ENCODE measurements at places on chromosomes 11 and 22.

- DNase-seq: peak; percentile 69
Measured at GRCh38 chr11:116499396-116500003, 273.3 kb downstream of the BUD13 start.

GRCh38 chr22:40486962-40487602, 116.7 kb downstream of the SGSM3 start:
- DNase-seq: no peak

- DNase-seq: no peak
Measured at GRCh38 chr11:117700551-117700950, 96.5 kb downstream of the DSCAML1 start.

GRCh38 chr22:33325232-33326004, 267.2 kb upstream of the SYN3 start:
- DNase-seq: no peak

- peak; percentile 67 for DNase-seq
Measured at GRCh38 chr11:121595717-121596161, 143.0 kb upstream of the SORL1-AS1 start.

DNA sequence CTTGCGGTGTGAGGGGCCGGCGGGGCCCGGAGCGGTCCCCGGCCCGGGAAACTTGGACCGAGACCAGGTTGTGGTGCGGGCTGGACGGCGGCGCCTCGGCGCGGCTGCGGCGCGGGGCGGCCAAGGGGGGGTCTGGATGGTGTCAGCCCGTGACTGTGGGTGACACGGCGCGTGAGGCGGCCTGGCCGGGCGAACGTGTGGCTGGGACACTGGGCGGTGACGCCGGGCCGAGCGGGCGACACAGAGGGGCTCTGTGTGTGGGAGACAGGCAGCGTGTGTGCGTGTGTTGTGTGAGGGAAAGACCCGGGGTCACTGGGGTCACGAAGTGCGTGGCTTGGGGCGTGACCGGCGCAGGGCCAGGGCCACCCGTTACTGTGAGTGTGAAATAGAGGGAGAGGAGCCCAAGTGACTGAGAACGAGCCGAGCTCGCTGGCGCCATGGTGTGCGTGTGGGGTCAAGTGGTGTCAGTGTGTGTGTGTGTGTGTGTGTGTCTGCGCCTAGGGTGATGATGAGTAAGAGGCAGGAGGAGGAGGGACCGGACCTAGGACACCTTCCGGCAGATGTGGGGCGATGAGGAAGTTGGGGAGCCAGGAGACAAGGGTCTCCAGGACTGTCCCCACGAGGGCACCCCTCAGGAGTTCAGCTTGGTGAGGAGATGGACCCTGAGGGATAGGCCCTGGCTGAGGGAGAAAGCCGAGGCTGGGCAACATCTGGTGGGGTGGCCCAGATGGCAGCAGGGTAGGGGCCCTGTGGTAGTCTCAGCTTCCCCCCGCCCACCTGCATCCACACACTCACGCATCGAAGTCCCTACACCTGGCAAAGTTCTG, 817 bp downstream of the RELT start:
- DNase-seq: peak; percentile 54

DNA sequence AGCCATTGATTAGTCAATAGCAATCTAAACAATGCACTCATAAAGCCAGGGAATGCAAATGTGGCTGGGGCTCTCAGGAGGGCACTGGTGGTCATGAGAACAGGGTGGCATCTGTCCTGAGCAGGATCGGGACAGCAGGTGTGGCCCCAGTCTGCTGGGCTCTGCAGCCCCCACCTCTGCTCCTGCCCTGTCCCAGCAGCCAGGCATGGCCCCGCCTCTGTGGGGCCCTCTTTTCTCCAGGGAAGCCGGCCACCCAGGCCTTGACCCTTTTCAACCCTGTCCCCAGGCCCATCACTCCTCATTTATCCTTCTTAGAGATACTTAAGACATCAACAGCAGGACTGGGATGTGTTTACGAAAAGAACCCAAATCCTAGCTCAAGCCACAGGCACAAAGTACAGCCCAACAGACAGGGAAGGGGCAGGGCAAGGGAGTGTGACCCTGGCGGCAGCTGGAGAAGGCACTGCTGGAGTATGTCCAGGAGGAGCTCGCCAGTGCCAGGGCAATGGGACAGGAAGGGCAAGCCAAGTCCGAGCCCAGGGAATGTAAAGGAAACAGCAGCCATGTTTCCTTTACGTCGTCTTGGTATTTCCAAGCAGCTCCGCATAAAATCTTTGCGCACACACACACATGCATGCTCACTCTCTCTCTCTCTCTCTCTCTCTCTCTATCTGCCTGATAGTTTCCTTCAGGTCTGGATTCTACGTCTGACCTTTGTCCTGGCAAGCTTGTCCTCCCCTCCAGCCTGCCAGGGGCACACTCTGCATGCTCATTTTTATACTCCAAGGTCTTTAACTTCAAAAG, 59.9 kb downstream of the DGCR2 start:
- DNase-seq: no peak

- no peak for DNase-seq
Measured at GRCh38 chr11:108703916-108704315, 39.0 kb downstream of the DDX10 start.

- DNase-seq: no peak
Measured at GRCh38 chr11:46271875-46272815, 5.3 kb upstream of the CREB3L1 start.

- no peak for DNase-seq
Measured at GRCh38 chr11:9250139-9250582, 15.0 kb downstream of the DENND5A start.

DNA sequence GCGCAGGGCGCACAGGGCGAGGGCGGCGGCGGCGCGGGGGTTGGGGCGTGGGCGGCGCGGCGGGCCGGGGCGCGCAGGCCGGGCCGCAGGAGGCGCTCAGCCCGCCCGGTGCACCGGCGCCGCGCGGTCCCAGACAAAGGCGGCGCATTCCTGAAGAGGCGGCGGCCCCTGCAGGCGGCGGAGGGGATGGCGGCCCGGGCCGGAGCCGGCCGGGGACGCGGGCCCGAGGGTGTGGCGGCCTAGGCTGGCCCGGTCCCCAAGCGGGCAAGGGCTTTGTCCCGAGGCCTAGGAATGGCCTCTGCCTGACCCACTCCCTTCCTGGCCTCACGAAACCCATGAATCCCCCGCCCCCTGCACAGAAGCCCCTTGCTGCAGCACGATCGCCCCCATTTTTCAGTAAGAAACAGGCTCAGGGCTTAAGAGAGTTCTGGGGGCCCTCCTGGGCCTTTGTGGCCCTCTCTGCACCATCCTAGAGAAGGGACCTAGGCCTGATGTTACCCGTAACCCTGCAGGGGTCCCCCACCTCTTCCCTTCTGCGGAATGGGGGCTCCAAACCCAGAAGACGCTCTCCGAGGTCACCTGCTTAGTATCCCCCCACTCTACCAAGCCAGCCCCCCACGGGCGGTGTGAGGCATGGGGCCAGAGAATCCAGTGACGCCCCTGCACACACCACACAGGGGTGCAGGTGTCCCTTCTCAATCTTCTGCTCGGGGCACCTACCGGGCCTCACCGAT, at the start of gene RTN4R:
Gene RTN4R (minus strand): TSS at position 40 of the 734 bp plus-strand sequence. CDS start 226 bp downstream, outside the sequence.
- peak; percentile 72 for DNase-seq

DNA sequence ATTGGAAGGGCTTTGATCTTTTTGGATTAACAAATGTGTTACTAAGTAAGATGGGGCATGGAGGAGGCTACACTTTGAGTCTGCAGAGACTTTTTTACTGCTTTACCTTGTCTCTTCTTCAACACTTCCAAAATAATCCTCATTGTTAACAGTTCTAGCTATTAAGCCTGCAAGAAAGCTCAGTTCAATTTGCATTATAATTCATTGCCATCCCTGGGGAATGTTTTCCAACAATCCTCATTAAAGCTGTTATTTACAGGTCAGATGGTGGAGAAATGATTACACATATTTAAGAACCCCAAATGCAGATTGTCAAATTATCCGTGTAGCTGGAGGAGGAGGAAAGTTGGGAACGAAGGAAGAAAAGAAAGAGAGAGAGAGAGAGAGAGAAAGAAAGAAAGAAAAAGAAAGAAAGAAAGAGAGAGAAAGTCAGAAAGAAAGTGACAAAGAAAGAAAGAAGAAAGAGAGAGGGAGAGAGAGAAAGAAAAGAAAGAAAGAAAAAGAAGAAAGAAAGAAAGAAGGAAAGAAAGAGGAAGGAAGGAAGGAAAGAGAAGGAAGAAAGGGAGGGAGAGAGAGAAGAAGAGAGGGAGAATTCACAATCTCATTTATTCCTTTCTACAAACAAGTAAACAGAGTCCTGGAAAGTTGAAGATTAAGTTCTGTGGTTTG, 443.9 kb downstream of the INSC start:
- no peak for DNase-seq

DNA sequence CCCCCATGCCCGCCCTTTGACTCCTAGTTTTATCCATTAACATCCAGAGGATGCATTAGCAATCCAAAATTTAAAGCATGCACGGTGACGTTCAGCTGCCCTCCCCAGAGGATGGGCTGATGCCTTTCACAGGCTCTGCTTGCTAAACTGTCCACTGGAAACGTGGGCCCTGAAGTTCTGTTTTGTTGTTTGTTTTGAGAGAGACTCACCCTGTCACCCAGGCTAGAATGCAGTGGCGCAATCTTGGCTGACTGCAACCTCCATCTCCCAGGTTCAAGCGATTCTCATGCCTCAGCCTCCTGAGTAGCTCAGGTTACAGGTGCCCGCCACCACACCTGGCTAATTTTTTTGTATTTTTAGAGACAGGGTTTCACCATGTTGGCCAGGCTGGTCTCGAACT, 39.3 kb downstream of the NFRKB start:
- DNase-seq: no peak

- no peak for DNase-seq
Measured at GRCh38 chr11:23097891-23098290, 237.6 kb upstream of the CCDC179 start.

GRCh38 chr11:88179971-88180629, 4.9 kb upstream of the RAB38 start:
- DNase-seq: no peak

GRCh38 chr22:48459859-48460823, 1367.5 kb downstream of the BRD1 start:
- no peak for DNase-seq

Measured in LoVo (cell line).